ENCODE measurements at places on chromosomes 7 and 10.

DNA sequence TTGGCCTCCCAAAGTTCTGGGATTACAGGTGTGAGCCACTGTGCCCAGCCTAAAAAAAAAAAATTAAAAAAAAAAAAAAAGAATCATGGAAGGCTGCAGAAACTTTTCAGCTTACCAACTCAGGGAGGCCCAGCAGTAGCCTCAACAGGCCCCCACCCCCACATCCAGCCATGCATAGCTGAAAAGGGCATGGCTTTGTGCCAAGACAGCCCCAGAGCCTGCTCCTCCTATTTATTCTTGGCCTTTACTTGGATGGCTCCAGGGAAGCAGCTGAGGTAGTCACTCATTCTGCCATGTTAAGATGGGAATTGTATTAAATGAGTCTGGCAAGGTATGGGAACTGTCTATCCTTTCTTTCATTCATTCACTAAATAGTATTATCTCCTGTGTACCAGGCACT is 13.7 kb upstream of the CNNM2 start:
- DNase-seq = peak; percentile 42

DNA sequence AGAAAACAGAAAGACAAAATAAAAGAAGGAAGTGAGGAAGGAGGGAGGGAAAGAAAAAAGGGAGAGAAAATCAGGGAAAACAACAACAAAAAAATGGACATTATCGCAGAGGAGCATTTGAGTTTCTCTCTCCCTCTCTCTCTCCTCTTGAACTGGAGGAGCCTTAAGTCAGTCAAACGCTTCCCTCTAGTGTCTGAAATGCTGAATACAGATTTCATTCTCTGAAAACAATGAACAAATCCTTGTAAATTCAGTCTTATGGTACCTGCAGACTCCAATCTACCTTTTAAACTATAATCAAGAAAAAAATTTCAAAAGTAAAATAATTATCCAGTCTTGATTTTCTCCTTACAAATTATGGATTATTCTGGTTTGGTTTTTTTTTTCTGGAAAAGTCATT is 89.2 kb upstream of the PFKP start:
- DNase-seq = no peak

GRCh38 chr10:53701213-53701612 is 928.6 kb upstream of the MBL2 start:
- DNase-seq = no peak

GRCh38 chr10:14244147-14244546 is 86.6 kb downstream of the FRMD4A start:
- no peak for DNase-seq

- no peak for DNase-seq
These were observed 60.5 kb downstream of the BICC1 start for GRCh38 chr10:58573144-58573543.

DNA sequence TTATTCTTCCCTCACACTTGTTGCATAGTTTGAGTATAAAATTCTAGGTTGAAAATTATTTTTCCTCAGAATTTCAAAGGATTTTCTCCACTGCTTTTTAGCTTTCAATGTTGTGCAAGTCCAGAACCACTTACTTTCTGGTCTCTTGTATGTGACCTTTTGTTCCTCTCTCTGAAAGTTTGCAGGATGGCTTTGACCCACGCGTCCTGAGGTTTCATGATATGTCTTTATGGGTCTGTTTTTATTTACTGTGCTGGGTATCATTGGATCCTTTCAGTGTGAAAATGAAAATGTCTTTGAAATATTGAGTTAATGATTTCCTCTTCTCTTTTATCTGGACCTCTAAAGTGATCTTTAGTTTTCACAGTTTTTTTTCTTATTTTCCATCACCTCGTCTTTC is 38.5 kb downstream of the C1GALT1 start:
- no peak for DNase-seq

GRCh38 chr7:41125343-41125742 is 577.5 kb downstream of the INHBA start:
- DNase-seq = no peak

- no peak for DNase-seq
These were observed 436.7 kb upstream of the ANKRD30A start for GRCh38 chr10:36688717-36689116.

DNA sequence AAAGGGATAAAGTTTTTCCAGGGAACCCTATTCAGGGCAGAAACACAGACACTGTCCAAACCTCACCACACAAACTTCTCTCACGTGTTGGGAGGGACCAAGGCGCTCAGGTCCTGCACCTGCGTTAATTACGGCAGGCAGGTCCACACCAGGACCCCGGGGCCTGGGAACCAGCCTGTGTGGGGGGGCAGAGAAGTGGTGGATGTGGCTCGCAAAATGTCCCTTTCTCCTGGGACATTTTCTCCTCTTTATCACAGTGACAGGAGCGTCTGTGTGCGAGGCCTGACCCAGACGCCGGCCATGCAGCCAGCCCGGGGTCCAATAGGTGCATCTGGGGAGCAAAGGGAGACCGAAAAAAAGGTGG is 73.4 kb upstream of the ZNF722 start:
- DNase-seq = no peak

DNA sequence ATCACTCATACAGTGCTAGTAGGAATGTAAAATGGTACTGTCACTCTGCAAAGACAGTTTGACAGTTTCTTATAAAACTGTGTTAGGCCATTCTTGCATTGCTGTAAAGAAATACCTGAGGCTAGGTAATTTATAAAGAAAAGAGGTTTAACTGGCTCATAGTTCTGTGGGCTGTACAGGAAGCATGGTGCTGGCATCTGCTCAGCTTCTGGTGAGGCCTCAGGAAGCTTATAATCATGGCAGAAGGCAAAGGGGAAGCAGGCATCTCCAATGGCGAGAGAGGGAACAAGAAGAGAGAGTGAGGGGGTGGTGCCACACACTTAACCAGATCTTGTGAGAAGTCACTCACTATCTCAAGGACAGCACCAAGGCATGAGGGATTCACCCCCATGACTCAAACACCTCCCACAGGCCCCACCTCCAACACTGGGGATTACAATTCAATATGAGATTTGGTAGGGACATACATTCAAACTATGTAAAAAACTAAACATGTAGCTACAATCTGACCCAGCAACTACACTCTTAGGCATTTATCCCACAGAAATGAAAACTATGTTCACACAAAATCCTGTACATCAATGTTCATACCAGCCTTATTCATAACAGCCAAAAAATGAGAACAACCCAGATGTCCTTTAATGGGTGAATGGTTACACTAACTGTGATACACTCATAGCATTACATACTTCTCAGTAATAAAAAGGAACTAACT is 5.0 kb downstream of the ALDH18A1 start:
- DNase-seq = no peak

DNA sequence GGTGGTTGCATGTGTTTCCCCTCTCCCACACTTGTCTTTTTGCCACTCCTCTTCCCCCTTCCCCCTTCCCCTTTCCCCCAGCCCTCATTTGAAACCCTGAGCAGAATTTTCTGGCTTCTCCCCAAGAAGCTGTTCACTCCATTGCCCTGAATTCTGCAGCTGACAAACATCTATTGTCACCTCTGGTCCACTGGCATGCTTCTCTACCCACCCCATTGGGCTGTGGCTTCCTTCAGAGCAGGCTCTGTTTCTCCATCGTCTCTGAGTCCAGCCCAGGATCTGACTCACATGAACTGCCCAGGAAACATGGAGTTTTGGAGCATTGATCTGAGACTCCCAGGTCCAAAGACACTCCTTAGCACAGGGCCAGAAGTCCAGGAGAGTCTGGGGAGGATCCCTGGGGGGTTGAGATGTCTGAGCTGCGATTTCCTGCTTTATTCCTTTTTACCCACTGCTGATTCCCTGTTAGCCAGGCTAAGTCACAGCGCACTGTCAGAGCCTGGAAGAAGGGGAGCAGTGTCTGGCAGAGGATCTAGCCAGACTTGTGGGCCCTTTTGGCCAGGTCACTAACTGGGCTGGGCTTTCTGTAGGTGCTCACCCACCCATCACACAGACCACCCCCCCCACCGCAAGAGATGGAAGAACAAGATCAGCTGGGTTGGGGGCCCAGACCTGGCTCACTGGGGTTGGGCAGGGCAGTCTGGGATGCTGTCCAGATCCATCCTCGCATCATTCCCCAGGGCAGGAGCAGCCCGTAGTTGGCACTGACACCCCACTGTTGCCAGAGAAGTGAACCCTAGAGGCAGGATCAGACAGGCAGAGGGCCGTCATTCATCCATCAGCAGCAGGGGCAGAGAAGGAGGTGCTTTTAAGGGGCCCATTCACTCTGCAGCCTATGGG is 3.5 kb downstream of the CHAT start:
- no peak for DNase-seq

DNA sequence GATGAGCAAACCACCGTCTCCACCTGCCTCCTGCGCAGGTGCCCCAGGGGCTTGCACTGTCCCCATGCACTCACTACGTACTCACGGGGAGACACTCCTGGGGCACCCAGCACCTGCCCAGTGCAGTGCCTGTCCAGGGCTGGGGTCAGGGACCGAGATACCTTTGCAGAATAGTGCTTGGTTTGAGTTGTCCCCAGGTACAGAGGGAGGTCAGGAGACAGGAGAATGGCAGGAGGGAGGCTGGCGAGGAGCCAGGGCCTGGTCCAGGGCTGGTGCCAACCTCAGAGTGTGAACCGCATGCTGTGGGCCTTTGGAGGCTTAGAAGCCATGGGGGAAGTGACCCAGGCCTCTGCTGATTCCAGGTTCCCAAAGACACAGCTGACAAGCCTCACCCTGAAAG is 110.1 kb upstream of the GPR26 start:
- no peak for DNase-seq

GRCh38 chr10:5968037-5968680 is 9.2 kb downstream of the IL15RA start:
- DNase-seq = no peak

DNA sequence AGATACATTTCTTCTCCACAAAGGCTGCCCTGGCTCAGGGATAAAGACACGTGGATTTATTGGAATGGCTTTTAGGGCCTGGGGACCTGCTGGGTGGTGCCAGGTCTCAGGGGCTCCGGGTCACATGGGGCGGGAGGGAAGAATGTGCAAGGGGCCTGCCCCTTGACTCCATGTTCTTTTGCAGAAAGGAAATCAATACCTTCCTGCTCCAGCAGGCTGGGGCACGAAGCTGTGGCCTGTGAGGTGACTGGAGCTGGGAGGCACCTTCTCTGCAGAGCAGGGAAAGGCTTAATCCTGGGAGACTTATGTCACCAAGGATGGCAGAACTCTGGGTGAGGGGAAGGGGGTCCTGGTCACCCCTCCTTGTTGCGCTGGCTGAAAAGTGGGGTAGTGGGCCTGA is 42.3 kb upstream of the GNA12 start:
- no peak for DNase-seq

- peak; percentile 13 for DNase-seq
These were observed 8.2 kb upstream of the PON3 start for GRCh38 chr7:95404316-95404865.

GRCh38 chr7:47454069-47454973 is 127.6 kb downstream of the TNS3 start:
- no peak for DNase-seq

DNA sequence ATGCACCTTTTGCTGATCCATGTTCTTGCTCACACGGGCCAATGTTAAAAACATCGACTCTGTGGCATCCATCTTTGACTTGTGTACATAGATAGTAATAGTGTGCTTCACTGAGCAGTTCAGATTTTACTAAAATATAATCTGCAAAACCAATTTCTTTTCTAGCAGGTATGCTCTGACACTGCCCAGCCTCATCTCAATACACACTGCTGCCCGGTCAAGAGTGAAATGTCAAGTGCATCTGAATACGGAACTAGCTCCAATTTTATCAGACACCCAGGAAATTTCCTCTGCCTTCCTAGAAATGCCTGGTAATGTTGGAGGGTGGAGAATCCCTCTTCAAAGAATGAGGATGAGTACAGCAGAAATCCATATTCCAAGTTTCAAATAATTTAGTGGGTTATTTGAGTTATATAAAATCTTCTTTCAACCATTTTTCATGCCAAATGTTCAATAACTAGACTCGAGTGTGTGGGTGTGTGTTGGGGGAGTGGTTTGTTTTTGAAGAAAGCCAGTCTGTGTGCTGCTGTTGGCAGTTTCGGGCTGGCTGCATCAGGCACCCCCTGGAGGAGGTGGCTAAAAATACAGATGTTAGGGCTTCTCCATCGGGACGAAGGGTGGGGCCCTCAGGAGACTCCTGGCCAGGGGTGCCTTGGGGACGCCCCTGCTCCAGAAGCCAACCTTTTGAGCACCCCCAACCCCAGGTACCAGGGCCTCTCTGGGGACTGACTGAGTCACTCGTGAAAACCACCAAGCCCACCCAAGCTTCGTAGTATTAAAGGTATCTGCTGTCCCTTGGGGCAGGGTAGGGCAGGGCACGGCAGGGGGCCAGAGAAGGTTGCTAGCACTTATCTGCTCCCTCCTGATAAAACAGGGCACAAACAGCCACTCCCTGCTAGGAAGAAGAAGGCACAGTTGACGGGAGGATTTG is 15.4 kb downstream of the CTBP2 start:
- no peak for DNase-seq

GRCh38 chr10:27636816-27637215 is 108.8 kb downstream of the MKX start:
- DNase-seq = no peak

DNA sequence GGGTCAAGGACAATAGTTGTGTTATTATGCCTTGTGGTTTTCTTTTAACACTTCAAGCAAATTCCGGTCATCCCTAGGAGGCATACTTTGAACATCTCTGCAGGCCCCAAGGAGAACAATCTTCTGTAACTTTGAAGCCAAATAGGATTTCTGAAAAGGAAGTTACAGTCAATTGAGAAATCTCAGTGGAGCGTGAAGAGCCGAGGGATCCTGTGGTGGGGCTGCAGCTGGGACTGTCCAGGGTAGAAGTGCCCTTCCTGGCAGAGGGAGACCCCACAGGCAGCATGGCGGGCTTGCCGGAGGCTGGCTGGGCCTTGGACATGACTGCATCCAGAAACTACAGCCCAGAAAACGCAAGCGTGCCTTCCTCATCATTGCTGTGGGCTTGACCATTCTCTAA is 179.7 kb downstream of the PTPN20 start:
- no peak for DNase-seq

DNA sequence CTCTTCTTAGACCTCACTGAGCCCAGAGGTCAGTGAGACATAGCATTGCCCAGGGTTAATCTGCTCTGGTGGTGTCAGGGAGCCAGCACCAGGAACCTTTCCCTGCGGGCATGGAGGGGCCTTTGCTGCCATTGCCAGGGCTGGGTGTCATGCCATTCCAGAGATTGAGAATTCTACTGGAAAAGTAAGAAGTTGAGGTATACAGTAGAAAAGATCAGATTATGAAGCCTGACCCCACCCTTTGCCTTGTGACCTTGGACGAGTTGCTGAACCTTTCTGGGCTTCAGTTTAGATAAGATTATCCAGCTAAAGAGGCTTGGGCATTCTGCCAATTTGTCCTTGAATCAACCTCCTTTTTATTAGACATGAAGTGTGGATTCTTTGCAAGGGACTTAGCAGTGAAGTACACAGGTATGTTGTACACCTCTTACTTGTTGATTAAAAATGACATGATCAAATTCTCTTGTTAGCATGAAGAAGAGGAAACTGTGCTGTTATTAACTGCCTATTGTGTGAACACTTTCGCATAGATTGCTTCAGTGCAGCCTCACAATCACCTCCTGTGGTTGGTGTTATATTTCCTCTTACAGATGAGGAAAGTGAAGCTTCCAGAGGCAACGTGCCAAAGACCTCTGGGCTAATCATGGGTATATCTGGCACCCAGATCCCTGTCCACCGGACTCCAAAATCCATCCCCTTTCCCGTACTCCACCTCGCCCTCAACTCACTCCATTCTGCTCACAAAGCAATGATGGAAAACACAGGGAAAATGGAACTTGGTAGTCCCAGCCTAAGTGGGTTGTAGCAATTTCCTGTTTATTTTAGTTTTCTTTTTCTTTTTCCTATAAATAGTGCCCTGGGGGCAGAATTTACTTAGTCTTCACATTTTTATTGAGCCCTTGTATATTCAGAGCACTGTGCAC is 151.3 kb downstream of the CAMK1D start:
- peak; percentile 43 for DNase-seq
